ENCODE measurements at places on chromosomes 16 and 17. TPM values are rescaled to one million over a fixed set of nuclear protein-coding genes. Genes with fewer than 3 reads are reported as not detected.

GUCY2D gene
- polyA plus RNA-seq: not detected

- H3K36me3 ChIP-seq: no peaks in the 10 kb centered on the region
- DNase-seq: peak; percentile 58
- H3K27me3 ChIP-seq: peaks cover 3% of the 10 kb centered on the region
Measured at GRCh38 chr17:7293159-7293558, 1.3 kb downstream of the YBX2 start.

DNA sequence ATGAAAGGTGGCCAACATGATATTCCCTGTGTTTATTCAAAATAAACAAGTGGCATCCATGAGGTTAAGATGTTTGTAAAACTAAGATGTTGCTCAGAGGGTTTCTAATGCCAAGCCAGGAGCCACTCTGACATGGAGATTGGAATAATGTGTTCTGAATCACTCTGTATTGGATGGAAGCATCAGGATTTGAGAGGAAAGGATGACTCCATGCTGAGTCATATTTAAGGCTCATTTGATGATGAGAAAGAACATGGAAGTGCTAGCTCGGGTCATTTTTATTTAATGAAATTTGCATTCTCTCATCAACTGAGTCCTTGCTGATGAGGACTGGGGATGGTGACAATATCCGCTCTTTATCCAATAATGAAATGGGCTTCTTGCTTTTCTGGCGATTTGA lies 6.2 kb downstream of the VAT1L start:
- no peak overlapping the region for H3K27ac ChIP-seq
- H3K4me3 ChIP-seq: no peak overlapping the region
- no peaks in the 10 kb centered on the region for H3K27me3 ChIP-seq
- no peaks in the 10 kb centered on the region for H3K4me1 ChIP-seq
- no peaks in the 10 kb centered on the region for H3K36me3 ChIP-seq
- DNase-seq: no peak

- DNase-seq: no peak
- H3K4me3 ChIP-seq: no peak overlapping the region
- H3K27me3 ChIP-seq: no peaks in the 10 kb centered on the region
- no peak overlapping the region for H3K27ac ChIP-seq
Measured at GRCh38 chr17:79930877-79931816, 91.9 kb upstream of the CBX4 start.

SOX9 gene
- polyA plus RNA-seq: 0.12 TPM

PRKCB gene
- polyA plus RNA-seq: 3.3 TPM

PPP1R27 gene
- polyA plus RNA-seq: not detected

DNA sequence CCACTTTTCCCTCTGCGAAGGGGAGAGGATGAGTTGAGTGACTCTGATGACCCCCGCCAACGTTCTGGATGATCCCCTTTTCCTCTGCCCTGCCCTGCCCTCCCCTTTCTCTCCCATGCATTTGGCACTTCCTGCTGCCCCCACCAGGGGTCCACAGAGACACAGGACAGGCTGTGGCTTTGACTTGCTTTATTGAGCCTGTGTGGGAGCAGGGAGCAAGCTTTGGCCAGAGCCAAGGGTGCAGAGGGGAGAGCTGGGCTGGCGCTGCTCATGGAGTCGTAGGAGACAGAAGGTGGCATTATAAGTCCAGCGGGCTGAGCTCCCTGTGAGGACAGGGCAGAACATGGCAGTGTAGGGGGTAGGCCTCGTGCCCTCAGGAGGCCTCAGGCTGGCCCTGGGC lies 1.6 kb downstream of the PPY start:
- H3K36me3 ChIP-seq: no peaks in the 10 kb centered on the region
- H3K4me1 ChIP-seq: peaks cover 4% of the 10 kb centered on the region
- DNase-seq: no peak
- no peak overlapping the region for H3K27ac ChIP-seq

ITGAD gene
- 2.7 TPM for polyA plus RNA-seq

- no peaks in the 10 kb centered on the region for H3K36me3 ChIP-seq
- no peaks in the 10 kb centered on the region for H3K27me3 ChIP-seq
- no peak overlapping the region for H3K4me3 ChIP-seq
- no peak overlapping the region for H3K27ac ChIP-seq
- no peak for DNase-seq
- peaks cover 2% of the 10 kb centered on the region for H3K4me1 ChIP-seq
Measured at GRCh38 chr17:45320349-45320930, 3.6 kb upstream of the MAP3K14 start.

GRCh38 chr17:30433514-30433913 lies 43.7 kb upstream of the GOSR1 start:
- no peak overlapping the region for H3K4me3 ChIP-seq
- H3K27me3 ChIP-seq: no peaks in the 10 kb centered on the region
- no peak overlapping the region for H3K27ac ChIP-seq

- H3K36me3 ChIP-seq: no peaks in the 10 kb centered on the region
- peak overlapping the region; percentile 88 for H3K27ac ChIP-seq
- no peaks in the 10 kb centered on the region for H3K27me3 ChIP-seq
- peak; percentile 85 for DNase-seq
Measured at GRCh38 chr17:73343168-73343634, 31.4 kb upstream of the CDC42EP4 start.

DNA sequence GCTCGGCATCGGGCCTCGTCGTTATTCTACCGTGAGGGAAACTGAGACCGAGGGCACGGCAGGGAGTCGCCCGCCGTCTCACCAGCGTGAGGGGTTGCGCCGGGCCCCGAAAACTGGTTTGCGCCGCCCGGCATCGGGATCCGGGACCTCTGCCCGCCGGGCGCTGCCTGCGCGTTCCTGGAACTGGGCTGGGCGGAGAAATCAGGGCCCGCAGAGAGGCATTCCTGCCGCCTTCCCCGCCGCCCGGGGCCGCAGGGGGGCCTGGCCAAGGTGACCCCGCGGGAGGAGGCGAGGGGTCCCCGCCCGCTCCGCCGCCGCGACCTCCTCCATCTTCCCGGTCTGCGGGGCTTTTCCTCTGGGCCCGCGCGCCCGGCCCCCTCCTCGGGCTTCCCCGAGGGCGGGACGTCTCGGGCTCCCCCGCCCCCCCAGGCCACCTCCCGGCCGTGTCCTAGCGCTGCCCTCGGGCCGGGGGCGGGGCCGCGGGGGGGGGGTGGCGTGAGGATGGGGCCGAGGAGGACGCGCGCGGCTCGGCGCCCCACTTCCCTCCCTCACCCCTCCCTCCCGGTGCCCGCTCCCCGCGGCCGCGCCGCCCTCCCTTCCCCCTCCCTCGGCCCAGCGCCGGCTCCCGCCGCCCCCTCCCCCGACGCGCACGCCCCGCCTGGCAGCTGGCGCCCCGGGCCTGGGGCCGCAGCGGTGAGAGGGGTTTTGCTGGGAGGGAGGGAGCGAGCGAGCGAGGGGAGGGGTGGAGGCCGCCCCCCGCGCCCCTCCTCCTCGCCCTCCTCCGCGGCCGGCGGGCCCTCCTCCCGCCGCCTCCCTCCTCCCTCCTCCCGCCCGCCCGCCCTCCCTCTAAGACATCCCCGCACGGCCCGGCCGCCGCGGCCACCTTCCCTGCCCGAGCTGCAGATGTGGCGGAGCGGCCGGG lies at the start of gene GLIS2:
Gene GLIS2, plus strand, starts transcription at position 882 of the 922 bp plus-strand sequence. CDS start 16,214 bp downstream, outside the sequence.
- H3K27me3 ChIP-seq: no peaks in the 10 kb centered on the region
- H3K4me3 ChIP-seq: peak within 1 kb of the TSS; percentile 58
- H3K4me1 ChIP-seq: peaks cover 25% of the 10 kb centered on the region
- DNase-seq: peak; percentile 88
- peak within 1 kb of the TSS; percentile 92 for H3K27ac ChIP-seq
- H3K36me3 ChIP-seq: no peaks in the 10 kb centered on the region

PDIA2 gene
- not detected for polyA plus RNA-seq

DNA sequence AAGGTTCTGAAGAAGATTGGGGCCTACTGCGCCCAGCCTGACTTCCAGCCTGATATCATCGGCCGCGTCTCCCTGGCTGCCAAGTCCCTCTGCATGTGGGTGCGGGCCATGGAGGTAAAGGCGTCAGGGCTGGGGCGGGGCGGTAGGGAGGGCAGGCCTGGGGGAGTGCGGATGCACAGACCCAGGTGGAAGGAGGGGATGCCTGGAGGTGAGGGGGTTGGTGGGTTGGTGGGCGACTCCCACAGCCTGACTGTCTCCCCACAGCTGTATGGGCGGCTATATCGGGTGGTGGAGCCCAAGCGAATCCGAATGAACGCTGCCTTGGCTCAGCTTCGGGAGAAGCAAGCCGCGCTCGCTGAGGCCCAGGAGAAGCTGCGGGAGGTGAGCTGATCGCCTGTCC lies 26.8 kb upstream of the KDM6B start:
- no peak for DNase-seq
- H3K4me1 ChIP-seq: no peaks in the 10 kb centered on the region
- no peaks in the 10 kb centered on the region for H3K27me3 ChIP-seq
- H3K36me3 ChIP-seq: no peaks in the 10 kb centered on the region
- H3K27ac ChIP-seq: no peak overlapping the region

DNA sequence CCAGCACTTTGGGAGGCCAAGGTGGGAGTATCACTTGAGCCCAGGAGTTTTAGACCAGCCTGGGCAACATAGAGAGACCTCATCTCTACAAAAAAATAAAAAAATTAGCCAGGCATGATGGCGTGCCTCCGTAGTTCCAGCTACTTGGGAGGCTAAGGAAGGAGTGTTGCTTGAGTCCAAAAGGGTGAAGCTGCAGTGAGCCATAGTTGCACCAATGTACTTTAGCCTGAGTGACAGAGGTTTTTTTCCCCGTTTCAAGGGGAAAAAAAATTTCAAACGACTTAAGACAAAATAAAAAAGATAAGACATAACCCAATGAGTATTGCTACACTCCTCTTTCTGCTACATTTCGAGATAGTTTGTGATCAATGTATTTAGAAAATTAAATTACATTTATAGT lies 6.8 kb downstream of the DHX8 start:
- no peaks in the 10 kb centered on the region for H3K4me1 ChIP-seq
- H3K27me3 ChIP-seq: no peaks in the 10 kb centered on the region
- H3K4me3 ChIP-seq: no peak overlapping the region
- no peak overlapping the region for H3K27ac ChIP-seq
- H3K36me3 ChIP-seq: no peaks in the 10 kb centered on the region

GRCh38 chr16:21244518-21245215 lies 11.2 kb downstream of the ANKS4B start:
- no peak overlapping the region for H3K4me3 ChIP-seq
- no peaks in the 10 kb centered on the region for H3K4me1 ChIP-seq
- H3K36me3 ChIP-seq: no peaks in the 10 kb centered on the region
- DNase-seq: no peak
- H3K27ac ChIP-seq: no peak overlapping the region

DNA sequence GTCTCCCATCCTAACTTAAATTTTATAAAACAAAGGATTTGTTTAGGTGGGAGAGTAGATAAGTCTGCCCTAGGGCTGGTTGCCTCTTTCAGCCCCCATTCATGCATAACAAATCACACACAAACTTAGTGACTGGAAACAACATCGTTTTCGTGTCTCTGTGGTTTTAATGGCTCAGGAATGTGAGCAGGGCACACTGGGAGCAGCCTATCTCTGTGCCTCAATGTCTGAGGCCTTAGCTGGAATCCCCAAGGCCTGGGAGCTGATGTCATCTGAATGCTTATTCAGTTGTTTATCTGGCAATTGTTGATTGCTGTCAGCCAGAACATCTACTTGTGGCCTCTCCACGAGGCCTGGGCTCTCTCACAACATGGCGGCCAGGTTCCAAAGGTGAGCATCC lies 101.9 kb upstream of the HSBP1 start:
- no peaks in the 10 kb centered on the region for H3K4me1 ChIP-seq
- no peaks in the 10 kb centered on the region for H3K36me3 ChIP-seq
- no peak overlapping the region for H3K27ac ChIP-seq
- no peaks in the 10 kb centered on the region for H3K27me3 ChIP-seq
- no peak for DNase-seq
- H3K4me3 ChIP-seq: no peak overlapping the region

GRCh38 chr17:64527914-64528313 lies 21.1 kb downstream of the CEP95 start:
- no peaks in the 10 kb centered on the region for H3K36me3 ChIP-seq
- H3K4me1 ChIP-seq: no peaks in the 10 kb centered on the region
- H3K27me3 ChIP-seq: no peaks in the 10 kb centered on the region
- no peak overlapping the region for H3K4me3 ChIP-seq
- DNase-seq: no peak
- no peak overlapping the region for H3K27ac ChIP-seq

DNA sequence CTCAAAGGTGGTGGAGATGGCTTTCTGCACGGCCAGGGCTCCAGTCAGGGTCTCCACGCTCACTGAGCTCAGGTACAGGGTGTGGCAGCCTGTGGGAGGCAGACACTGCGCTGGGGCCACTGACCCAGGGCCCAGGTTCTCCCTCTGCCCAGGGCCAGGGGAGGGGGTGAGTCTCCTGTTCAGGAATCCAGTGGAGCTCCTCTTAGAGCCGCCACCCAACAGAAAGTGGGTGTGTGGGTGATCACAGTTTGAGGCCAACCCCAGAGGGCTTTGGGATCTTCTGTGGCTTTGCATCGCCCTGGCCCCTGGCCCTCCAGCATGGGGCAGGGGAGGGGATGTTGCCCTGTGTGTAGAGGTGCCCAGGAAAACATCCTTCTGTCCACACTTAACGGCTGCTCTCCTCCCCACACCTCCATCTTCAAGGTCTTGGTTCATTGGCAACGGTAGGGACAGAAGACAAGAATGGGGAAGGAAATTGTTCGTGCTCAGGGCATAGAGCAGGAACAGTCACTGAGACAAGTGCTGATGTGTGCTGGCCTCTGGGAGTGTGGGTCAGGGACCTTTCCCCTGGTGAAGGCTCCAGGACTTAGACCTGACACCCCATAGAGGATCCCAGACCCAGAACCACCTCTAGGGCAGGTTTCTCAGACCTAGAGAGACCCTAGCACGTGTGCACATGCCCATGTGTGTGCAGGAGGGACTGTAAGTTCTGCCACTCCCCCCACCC lies 21.5 kb downstream of the TNS4 start:
- no peaks in the 10 kb centered on the region for H3K36me3 ChIP-seq
- no peak for DNase-seq
- no peaks in the 10 kb centered on the region for H3K27me3 ChIP-seq
- peaks cover 14% of the 10 kb centered on the region for H3K4me1 ChIP-seq
- no peak overlapping the region for H3K27ac ChIP-seq
- no peak overlapping the region for H3K4me3 ChIP-seq

DNA sequence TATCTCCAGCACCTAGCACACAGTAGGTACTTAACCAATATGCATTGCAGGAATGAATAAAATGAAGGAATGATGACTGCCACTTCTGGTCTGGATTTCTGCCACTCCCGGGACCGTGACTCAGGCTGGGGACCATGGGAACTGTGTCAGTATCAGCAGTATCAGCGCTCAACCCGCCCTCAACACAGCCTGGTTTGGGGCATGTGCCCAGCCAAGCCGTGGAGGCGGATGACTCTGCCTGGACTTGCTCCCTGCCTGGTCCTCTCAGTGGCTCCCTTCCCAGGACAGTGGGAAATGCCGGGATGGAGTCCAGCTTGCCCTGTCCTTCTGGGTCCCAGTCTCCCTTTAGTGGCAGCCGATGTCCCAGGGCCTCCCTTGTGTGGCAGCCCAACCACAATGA lies 55.1 kb downstream of the SRCIN1 start:
- H3K36me3 ChIP-seq: no peaks in the 10 kb centered on the region
- H3K4me1 ChIP-seq: no peaks in the 10 kb centered on the region
- no peak overlapping the region for H3K4me3 ChIP-seq
- H3K27ac ChIP-seq: no peak overlapping the region
- DNase-seq: no peak

MEIOB gene
- polyA plus RNA-seq: 0.24 TPM

MXRA7 gene
- 759 TPM for polyA plus RNA-seq

GRCh38 chr16:73878611-73879010 lies 418.0 kb upstream of the PSMD7 start:
- H3K4me1 ChIP-seq: no peaks in the 10 kb centered on the region
- no peak overlapping the region for H3K4me3 ChIP-seq
- H3K27me3 ChIP-seq: no peaks in the 10 kb centered on the region
- no peak overlapping the region for H3K27ac ChIP-seq

Data from ovary (tissue), 10 donors.